ENCODE measurements at places on chromosomes 7 and 10.

GRCh38 chr10:43210556-43210955, 56.3 kb downstream of the RASGEF1A start:
- no peak for DNase-seq

DNA sequence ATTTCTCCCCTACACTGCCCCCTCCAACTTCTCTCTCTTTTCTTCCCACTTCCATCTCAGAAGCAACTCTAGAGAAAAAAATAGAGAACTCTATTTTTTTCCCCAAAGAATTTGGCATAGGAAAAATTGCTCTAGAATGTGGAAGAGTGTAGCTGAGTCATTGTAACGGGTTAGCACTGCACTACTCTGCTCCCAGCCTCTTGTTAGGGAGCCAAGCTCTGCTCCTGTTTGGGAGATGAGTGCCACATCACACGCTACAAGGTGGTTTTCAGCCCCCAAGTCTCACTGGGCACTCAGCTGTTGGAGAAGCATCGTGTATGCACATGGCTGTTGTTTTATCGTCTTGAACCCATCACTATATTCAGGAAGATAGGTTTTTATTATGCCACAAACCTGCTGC, 136.4 kb downstream of the BMPER start:
- peak; percentile 25 for DNase-seq

DNA sequence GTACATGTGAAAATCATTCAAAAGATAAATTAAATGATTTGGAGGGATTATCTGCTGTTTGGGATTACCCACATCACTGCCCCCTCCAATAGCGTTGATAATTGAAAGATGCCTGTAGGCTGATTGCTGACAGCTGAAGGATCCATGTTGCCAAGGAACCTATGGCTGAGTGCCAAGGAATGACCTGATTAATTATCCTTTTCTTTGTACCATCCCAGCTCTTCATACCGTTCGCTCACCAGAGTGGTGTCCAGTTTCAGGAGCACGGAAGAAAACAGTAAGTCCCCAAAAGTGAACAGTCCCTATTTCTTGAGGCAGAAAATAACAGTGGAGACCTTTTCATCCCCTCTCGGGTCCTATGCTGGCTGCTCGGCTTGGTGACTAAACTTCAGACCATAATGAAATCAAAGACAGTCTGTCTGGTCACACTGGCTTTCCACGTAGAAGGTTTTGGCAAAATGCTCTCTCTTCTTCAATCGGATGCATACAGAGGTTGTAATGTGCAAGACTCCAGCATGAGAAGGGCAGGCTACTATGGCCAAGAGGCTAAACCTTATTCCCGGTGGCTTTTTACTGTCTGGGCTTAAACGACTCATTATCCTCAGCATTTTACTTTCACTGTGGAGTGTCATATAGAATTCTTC, 108.8 kb downstream of the SPAG6 start:
- DNase-seq = no peak

DNA sequence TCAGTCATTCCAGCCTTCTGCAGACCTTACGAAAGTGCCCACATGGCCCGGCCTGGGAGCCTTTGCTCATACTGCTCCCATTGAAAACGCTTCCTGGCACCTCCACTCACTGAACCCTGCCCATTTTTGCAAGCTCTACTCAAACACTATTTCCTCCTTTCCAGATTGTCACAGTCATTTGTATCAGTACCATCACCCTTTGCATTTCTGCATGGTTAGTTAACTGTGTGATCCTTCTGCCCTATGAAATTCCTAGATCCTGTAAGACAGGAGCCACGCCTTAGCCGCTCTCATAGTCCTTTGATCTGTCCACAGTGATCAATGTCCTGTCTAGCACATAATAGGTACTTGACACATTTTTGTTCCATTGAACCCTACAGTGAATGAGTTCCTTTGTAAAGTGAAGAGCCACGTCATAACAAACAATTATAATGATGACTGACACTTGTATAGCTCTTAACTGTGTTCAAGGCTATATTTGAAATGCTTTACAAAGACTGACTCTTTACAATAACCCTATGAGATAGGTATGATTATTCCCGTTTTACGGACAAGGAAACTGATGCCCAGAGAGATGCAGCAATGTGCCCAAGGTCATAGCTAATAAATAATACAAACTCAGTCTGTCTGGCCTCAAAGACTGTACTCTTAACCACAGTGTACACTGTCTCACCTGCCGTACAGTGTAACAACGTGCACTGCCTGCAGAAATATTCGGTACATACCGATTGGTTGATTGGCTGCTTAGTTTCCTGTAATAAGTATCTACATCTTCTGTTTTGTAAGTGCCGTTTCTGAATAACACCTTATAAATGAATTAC, 16.6 kb upstream of the ITIH2 start:
- no peak for DNase-seq

DNA sequence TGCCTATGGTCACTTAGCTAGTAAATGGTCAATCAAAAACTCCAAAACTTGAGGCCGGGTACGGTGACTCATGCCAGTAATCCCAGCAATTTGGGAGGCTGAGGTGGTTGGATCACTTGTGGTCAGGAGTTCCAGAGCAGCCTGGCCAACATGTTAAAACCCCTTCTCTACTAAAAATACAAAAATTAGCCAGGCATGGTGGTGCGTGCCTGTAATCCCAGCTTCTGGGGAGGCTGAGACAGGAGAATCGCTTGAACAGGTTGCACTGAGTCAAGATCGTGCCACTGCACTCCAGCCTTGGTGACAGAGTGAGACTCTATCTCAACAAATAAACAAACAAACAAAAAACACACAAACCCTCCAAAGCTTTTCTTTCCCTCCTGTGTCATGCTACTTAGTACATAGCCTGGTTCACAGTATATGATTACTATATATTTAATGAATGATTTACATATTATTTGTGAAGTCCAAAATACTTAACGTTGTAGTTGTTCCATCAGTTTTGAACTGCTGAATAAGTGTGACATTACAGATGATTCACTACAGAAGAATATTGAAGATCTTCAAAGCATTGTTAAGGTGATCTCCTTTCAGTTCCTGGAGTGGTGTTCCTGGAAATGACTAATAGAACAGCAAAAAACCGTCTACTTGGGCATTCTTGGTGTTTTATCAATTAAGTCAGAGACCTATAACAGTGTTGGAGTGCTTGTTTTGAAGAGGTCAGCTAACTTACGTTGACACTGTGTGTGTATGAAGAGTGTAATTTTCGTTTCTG, 72.9 kb downstream of the ADK start:
- DNase-seq = peak; percentile 51

Measured in fibroblast of skin of back (primary cell).